ENCODE measurements at places on chromosomes 4 and X.

GRCh38 chr4:47974566-47974965, 41.9 kb downstream of the CNGA1 start:
- DNase-seq = no peak

GRCh38 chr4:168744021-168744420, 247.2 kb downstream of the PALLD start:
- DNase-seq = no peak

DNA sequence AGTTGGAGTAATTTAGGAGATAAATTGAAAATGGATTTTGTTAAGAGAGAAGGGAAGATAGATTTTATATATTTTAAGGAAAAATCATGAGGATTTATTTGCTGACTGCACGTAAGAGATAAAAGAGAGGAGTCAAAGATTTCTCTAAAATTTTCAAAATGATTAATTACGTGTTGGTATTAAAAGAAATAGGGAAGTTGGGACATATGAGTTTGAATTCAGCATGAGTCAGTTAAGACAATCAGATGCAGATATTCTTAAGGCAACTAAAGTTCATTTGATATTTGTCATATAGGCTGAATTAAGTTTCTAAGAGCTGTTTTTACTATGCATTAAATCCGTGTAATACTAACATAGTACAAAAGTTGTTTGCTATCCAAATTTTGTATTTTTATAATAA, 46.9 kb downstream of the TET2 start:
- DNase-seq = no peak

GRCh38 chr4:72665171-72665968, 96.3 kb upstream of the ADAMTS3 start:
- no peak for DNase-seq

DNA sequence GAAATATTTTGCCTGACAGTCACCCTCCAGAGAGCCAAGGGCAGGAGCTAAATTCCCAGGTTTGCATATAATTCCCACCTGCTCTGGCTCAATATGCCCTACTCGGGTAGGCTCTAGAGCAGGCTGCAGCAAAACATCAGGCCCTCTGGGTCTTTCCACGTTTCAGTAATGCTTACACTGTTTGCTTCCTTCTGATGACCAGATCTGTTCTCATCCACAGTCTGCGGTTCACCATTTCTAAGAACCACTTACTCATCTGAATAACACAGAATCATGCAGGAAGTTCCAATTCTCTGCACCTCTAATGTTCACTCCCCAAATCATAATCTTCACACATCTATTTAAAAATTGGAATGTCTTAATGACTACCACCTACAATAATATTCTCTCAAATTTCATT, 141.4 kb downstream of the PPP3CA start:
- DNase-seq = peak; percentile 34

DNA sequence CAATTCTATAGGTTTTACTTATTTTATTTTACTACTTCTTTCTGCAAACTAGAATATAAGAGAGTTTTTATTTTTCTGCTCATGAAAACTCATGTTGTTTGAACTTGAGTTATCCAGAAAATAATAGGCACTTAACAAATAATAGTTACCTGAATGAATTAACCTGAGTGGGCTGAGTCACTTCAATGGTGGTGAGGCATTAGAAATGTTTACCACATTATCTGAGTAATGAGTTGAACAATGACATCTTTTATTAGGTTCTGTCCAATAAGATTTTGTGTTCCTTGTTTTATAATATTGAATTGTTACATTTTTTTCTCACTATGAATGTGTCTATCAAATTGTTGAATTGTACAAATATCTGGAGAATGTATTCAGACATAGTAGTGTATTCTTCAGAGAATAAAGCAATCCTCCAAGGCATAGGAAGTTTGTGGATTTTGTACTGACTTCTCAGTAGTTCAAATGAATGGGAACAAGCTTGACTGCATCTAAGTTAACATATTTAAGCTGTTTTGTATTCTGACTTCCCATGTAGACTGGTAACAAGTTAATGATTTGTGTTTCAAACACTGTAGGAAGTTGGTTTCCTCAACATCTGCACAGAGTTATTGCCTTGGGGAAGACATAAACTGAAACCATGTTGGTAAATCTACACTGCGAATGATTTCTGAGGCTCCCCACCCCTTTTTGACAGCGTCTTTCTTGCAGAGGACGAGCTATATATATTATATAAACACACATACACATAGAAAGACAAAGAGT, 1808.9 kb upstream of the TENM3 start:
- no peak for DNase-seq

GRCh38 chr4:6272863-6273660, 3.4 kb downstream of the WFS1 start:
- DNase-seq = no peak
